ENCODE measurements at places on chromosomes 2 and 18.
A peak's percentile ranks its signal among the peaks of the same experiment; 100 is the strongest.

- DNase-seq: peak; percentile 64
These were observed 593 bp downstream of the ZNF514 start for GRCh38 chr2:95158891-95159619.

DNA sequence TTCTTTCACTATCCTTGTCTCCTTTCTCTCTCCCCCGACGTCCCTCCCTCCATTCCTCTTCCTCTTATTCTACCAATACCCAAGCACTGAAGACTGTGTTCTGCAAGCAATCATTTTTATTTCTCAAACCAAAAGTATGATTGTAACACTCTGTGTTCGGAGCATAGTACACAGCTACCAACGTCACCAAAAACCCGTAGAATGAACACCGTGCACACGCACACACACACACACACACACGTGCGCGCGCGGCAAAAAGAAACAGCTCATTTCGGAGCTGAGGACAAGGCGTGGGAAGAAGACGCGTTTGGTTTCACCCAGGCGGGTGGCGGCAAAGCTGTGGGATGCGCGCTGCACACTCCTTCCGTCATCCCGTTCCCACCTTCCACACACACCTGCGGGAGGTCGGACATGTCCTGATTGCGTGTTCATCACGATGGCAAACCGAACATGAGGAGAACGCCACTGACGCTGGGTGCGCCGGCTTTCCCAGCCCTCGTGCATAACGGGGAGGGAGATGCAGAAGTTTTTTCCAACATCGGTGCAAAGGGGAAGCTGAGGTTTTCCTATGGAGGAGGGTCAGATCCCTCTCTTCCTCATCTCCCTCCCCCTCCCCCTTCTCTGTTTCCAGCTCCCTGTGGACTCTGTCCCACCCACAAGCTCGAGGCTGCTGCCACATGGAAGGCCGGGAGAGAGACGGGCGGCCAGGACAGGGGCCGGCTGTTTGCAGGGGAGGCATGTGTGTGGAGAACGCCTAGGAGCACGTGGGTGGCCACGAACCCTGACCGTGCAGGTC, 20.4 kb downstream of the MBP start:
- DNase-seq: no peak

DNA sequence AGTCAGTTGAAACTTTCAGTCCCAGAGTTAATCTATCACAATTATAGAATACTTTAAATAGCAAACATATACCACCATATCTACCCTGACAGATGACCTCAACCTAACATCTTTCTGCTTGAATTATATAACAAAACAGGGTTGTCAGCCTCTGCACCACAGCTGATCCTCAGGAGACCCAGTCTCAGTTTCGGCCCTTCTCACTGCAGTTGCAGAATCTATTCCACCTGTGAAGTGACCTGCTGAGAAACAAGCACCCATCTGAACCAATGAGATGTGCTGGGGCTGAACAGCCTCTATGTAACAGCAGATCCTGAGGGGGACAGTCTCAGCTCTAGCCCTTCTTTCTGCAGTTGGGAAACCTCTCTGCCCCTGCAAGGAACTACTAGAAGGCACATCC, 567.6 kb downstream of the KCNJ3 start:
- no peak for DNase-seq

DNA sequence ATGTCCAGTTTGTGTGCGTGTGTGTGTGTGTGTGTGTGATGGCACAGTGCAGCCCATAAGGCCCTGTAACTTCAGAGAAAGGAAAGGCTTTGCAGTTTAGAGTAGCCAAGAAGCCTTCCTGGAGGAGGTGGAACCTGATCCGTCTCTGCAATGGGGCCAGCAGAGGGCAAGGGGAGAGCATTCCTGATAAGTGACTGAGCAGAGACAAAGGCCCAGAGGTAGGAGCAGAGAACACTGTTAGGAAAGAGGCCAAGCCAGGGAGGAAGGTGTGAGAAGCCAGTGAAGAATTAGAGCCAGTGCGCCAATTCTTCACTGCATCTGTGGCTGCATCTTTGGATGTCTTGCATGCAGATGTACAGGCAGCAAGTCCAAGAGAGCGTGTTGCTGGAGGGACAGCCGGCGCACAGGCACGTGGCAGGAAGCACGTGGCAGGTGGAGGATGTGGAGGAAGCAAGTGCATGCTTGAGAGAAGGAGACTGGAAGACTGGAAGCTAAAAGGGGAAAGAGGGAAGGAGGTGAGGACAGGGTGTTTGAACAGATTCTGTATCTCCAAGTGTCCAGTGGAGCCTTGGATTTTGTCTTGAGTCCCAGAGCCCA, 196.3 kb downstream of the CTIF start:
- no peak for DNase-seq

DNA sequence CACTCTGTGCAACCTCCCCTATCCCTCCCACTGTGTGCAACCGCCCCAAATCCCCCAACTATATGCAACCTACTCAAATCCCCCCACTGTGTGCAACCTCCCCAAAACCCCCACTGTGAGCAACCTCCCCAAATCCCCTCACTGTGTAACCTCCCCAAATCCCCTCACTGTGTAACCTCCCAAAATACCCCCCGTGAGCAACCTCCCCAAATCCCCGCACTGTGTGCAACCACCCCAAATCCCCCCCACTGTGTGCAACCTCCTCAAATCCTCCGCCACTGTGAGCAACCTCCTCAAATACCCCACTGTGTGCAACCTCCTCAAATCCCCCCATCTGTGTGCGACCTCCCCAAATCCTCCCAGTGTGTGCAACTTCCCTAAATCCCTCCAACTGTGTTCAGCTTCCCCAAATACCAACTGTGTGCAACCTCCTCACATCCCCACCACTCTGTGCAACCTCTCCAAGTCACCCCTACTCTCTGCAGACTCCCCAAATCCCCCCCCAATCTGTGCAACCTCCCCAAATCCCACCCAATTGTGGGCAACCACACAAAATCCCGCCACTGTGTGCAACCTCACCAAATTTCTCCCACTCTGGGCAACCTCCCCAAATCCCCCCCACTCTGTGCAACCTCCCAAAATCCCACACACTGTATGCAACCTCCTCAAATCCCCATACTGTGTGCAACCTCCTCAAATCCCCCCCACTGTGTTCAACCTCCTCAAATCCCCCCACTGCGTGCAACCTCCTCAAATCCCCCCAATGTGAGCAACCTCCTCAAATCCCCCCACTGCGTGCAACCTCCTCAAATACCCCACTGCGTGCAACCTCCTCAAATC, 114.1 kb downstream of the TPO start:
- no peak for DNase-seq

- DNase-seq: peak; percentile 87
These were observed 97.9 kb upstream of the KLHL29 start for GRCh38 chr2:23286758-23287704.

DNA sequence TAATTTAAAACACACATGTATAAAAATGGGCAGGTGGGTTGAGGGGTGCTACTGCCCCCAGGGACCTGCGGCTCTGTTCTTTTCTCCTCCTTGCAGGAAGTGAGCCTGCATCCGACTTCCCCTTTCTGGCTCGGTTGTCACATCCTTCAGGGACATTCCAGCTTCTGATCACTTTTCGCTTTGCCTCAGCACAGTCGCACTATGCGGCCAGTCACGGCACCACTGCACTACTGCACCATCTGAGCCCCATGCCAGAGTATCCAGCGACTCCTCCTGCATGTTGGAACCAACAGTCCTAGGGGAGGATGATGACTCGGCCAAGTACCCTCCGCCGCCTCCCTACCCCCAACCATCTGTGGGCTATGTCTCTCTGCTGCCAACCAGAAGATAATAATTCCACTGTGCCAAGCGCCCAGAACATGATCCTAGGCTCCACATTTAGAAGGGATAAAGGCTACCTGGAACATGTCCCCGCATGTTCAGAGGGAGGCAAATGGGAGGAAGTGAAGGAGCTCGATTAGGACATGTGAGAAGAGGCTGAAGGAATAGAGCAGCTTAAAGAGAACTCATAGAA, 17.6 kb downstream of the CDC42EP3 start:
- no peak for DNase-seq

DNA sequence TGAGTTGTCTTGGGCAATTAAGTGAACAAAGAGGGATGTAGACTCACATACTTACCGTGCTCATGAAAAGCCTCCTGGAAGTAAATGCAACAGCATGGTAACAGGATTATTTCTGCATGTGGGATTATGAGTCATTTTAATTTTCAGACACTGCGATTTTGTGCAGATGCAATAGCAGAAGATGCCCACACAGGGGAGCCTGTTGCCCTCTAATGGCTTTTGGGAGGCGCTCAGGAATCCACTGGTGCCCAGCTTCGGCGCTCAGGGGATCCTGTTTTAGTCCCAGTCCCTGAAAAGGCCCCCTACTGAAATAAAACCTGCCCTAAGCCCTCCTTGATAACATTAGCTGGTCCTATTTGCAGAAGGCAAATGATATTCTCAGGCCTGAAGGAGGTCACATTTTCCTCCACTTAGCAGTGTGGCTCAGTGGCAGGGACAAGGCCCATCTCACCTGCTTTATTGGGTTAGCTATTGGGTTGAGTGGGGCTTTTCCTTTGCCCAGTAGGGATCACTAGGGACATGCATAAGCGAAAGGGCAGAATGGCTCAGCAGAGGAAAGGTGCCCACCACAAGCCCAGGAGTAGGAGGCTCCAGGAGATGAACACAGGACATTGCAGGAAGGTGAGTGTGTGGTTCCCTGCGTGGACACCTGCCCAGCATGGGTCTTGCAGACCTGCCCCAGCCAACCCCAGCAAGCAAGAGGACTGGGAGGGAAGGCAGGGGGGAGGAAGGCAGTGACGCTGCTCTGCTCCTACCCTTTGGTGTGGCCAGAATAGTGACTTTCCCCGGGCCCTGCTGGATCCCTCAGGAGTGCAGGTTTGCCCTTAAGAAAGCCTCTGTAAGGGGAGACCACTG, 26.5 kb upstream of the KCNS3 start:
- DNase-seq: peak; percentile 86

GRCh38 chr2:46525522-46526155, 46.3 kb downstream of the TMEM247 start:
- no peak for DNase-seq

GRCh38 chr2:239269173-239269885, 131.5 kb downstream of the HDAC4 start:
- no peak for DNase-seq

DNA sequence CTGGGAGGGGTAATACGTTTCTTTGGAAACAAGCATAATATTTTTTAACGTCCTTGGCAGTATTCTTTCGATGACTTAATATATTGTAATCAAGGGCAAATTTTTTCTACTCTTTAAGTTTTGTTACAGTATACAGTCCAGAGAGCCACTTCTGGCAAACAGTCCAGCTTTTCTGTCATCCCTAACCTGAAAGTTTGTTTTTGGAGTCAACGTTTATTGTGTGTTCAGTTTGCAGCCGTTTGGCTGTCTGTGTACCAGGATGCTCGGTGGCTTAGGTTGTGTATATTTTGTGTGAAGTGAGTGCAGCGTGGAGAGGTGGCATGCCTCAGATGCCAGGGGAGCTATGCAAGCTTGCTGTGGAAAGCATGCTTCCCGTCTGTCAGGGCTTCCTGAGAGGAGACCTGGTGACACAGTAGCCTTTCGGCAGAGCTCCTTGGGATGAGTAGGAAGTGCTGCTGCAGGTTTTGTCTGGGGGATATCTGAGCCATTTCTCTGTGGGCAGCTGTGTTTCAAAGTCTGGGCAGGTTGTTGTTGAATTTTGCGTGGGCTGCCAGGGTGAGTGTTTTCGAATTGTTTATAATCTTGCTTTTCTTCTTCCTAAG, 14.7 kb downstream of the MAP3K20 start:
- DNase-seq: peak; percentile 77

- DNase-seq: no peak
These were observed 24.2 kb upstream of the MCFD2 start for GRCh38 chr2:46939626-46940359.

GRCh38 chr2:139160836-139161235, 380.6 kb upstream of the NXPH2 start:
- no peak for DNase-seq

DNA sequence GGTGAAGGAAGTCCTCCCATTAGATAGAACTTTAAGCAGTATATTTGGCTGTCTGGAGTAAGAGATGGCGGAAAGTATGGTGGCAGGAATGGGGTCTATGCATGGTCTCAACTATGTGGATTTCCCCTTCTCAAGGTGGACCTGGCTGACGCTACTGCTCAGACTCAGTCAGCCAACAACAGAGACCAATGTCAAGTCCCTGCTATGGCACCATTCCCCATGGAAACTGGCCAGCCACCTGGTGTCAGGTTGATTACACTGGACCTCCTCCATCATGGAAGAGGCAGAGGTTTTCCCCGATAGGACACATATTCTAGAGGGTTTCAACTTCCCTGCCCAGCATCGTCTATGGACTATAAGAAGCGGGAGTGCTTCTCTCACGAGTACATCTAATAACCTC, 8.6 kb upstream of the FAHD2A start:
- no peak for DNase-seq

DNA sequence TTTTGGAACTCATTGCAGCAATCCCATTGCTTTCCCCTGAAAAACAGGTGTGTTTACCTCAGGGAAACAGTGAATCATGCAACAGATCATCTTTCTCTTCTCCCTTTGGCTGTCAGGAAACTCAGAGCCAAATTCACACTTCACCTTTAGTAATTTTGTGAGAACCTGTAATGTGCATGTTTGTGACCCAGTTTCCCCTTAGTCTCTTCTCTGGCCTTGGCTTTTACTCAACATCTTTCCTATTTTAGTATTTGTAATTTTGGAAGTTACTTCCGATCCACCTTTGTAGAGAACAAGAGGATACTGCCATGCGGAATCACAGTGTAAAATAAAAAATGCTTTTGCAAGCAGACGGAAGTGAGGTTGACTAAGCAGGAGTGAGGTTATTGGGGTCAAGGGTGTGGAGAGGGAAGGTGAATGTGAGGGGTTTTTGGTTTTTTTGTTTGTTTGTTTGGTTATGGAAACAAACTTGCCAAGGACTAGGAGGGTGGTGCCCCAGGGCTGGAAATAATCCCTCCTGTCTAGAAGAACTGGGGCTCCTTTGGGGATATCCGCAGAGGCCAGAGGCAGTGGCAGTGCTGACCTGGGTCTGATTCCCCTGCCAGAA, 14.0 kb downstream of the ASPRV1 start:
- DNase-seq: no peak

DNA sequence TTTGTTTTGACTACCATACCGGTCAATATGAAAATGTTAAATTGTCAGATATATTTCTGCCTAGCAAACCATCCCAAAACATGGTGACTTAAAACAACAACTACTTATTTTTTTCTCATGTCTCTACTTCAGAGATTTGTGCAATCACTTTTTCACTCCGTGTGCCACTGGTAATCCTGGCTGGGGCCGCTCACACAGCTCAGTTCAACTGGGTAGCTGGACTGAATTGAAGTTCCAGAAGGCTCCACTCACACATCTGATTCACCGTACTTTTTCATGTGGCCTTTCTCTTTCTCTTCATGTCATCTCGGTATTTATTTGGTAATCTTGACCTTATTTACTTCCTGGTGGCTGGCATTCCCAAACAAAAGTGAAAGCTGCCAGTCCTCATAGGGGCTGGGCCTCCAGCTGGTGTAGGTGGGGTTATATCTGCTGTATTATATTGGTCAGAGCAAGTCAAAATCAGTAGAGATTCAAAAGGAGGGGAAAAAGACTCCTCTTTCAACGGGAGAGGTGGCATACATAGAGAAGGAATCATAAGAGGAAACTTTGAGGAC, 513.9 kb upstream of the NXPH2 start:
- DNase-seq: no peak

DNA sequence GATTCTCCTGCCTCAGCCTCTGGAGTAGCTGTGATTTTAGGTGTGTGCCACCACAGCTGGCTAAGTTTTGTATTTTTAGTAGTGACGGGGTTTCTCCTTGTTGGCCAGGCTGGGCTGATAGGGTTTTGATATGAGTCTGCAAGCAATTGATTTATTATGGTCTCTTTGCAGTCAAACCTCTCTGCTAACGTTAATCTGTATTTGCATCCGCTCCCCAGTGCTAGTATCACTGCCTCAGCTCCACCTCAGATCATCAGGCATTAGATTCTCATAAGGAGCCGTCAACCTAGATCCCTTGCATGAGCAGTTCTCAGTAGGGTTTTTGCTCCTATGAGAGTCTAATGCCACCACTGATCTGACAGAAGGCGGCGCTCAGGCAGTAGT, 19.0 kb downstream of the HAT1 start:
- DNase-seq: no peak

Data from adipocyte (in vitro differentiated cells).